Islet precursor cell (in vitro differentiated cells): ENCODE measurements at places on chromosomes 12 and 14.

DNA sequence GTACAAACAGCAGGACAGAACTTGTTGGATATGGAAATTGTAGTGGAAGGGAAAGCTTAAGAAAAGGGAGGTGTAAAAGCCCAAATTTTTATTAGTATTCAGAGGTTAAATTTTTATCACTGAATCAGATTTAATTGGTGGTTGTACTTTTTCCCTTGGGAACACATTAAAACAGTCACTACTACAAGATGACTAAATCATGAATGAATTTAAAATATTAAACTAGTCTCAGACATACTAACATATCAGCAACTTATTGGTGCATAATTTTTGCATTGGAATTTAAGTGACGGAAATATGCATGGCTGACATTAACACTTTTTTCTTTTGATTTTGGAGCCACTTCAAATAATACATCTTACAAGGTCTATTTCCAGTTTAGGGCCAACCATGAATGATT lies 27.6 kb downstream of the SAMD4A start:
- DNase-seq, result no peak

GRCh38 chr14:91330856-91331255 lies 86.4 kb upstream of the GPR68 start:
- DNase-seq, result no peak

DNA sequence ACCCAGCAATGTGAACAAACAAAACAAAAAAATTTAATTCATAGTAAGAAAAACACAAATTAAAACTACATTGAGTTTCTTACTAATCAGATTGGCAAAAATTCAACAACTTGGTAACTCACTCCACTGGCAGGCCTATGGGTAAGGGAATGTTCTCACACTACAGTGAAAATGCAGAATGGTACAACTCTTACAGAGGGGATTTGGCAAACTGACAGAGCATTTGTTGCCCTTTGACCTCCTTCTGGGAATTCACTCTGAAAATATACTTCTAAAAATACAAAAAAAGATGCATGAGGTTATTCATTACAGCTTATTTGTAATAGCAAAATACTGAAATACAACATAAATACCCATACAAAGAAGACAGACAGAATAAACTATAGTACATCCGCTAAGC lies 32.8 kb downstream of the ABCD2 start:
- no peak for DNase-seq

- no peak for DNase-seq
These were observed 409.0 kb upstream of the PDE3A start for GRCh38 chr12:19959353-19959752.

DNA sequence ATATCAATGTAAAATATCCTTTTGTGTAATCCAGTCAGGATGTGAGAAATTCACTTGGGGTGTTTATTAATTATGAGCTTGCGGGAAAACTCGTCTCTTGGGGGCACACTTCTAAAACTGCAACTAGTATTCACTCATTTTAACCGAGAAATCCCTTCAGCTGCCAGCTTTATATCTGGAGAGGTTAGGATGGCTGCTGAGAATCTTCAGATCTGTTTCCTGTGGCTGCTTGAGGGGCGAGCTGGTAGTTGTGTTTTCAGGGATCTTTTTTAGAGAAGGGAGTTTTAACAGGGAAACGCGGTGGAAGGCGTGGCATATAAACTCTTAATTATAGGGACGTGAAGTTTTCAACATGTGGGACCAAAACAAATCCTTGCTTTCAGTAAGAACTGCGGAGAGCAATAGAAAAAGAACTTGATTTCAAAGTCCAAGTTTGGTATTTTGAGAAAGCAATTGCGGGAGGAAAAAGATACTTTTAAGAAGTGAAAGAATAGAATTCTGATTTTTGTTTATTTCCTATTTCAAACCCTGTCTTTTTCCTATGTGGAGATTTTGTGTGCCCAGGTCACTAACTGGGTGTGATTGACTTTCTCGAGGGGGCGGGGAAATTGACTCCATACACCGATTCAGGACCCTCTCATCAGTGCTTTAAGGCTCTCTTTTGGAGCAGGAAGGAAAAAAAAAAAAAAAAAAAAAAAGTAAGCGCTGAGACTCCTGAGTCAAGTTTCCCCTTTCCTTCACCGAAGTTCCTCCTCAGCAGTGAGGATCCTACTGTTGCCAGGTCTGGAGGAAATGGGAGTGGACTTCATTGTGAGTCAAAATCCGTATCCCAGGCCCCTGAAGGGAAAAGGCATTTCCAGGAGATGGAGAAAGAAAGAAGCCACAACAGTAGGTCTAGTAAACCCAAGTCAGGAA lies 1.1 kb downstream of the PPFIBP1 start:
- DNase-seq, result peak; percentile 83

- peak; percentile 82 for DNase-seq
These were observed 947 bp downstream of the AEBP2 start for GRCh38 chr12:19440019-19440858.

- no peak for DNase-seq
These were observed 146.1 kb downstream of the PAX9 start for GRCh38 chr14:36807727-36808126.

DNA sequence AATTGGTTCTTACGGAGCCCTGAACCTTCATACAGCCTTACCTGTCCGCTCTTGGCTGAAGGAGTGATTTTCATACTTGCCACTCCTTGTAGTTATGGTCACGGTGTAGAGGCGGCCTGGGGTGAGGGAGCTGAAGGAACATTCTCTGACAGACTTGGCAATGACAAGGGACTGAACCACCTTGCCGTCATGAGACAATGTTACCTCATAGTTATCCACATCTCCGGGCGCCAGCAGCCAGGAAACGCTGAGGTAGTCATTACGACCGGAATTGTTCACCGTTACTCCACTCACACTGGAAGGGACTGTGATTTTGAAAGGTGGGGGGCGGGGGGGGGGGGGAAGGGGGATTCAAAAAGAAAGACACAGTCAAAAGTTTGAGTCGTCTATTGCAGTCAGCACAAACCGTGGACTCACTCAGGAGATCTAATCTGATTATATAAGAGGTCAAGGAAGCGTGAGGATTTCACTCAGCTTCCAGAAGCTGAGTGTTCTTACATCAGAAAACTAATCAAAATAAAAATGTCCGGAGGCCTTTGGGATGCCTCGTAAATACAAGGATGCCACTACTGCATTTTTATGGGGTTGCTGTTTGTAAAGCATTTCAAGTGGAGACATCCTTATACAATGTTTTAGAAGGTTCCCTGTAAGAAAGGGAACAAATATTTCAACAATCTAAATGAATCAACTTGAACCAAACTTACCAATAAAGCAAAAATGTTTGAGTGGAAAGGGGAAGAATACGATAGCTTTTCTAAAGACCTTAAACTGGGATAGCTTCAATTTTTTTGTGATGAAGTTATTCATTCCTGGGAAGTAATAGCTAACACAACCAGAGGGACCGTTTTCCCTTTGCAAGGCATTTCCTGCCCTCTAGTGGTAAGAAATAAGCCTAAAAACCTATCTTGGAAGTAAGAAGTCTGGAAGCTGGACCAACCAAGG lies 60.6 kb downstream of the PTPRB start:
- DNase-seq, result no peak

DNA sequence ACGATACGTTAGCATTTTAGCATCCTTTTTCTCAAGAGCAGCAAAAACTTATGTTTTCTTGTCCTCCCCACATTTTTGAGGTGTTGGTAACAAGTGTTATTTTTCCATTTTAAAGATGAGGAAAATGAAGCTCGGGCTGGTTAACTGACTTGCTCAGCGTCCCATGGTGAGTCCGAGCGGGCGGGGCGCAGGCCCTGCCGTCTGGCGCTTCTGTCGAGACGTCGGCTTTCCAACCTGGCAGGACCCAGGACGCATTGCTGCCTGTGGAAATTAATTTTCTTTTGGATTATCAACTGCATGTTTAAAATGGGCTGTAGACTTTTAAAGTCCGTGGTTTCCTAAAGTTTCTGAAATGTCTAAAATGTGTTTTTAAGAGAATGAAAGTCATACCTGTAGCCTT lies 30.4 kb downstream of the XRCC3 start:
- DNase-seq, result no peak

DNA sequence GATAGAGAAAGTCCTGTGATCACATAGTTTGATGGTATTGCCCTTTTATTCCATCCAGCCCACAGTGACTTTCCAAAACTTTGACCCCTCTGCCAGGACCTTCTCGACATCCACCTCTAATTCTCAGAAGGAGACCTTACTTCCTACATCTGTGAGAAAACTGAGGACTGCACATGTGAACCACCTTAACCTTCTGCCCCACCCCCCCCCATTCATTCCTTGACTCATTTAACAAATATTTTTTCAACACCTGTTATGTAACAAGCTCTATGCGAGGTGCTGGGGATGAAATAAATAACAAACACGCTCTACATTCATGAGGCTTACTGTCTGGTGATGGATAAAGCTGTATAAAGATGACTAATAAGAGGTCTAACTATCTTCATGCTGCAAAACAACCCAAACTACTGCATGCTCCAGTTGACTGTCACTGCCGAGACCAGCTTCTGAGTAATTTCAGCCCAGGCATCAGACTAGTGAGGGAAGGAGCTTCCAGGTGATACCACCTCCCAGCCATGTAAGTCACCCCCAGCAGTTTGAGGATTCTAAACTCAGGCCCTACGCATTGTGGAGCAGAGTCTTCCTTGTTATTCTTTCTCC lies 1.9 kb upstream of the HAL start:
- DNase-seq, result no peak

GRCh38 chr14:55705651-55706364 lies 125.8 kb downstream of the KTN1 start:
- no peak for DNase-seq

DNA sequence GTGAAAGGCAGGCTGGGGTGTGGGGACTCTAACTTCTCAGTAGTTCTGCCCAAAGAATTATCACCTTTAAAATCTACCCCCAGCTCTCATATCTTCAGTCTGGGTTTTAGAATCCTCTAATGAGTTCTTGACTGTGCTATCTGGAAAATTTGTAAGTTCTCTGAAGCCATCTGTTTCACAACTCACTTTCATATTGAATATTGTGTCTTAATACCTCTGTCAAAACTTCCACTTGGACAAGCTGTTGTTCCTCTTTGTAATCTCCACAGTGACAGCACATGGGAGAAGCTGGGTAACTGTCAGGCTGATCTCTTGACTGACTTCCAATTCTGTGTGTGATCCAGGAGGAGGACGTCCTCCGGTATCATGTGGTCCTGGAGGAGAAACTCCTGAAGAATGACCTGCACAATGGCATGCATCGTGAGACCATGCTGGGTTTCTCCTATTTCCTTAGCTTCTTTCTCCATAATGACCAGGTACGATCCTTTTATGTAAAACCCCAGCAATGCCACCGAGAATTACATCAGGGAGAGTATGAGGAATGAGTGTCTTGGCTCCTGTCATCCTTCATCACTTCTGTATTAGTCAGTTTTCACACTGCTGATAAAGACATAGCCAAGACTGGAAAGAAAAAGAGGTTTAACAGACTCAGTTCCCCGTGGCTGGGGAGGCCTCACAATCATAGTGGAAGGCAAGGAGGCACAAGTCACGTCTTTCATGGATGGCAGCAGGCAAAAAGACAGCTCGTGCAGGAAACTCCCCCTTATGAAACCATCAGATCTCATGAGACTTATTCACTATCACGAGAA lies 111.9 kb downstream of the STAB2 start:
- DNase-seq, result no peak

GRCh38 chr12:15620741-15621539 lies 168.2 kb downstream of the EPS8 start:
- DNase-seq, result no peak

DNA sequence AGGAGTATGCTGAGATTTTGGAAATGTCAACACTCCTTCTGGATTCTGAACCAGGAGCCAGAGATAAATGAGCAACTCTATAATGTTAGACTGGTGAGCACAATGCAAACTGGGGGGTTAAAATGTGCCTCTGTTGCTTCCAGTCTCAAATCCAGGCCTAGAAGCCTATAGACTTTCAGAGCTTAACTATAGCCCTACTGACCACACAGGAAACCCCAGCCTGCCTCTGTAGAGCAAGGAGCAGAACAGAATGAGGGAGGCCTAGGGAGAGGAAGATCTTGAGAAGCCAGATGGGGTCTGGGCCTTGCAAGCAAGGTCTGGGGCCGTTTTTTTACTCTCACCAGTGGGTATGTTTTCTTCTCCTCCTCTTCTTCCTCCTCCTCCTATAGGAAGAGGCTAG lies 225.4 kb upstream of the KITLG start:
- no peak for DNase-seq

- no peak for DNase-seq
These were observed 13.5 kb upstream of the TESPA1 start for GRCh38 chr12:54997929-54998522.

GRCh38 chr12:80041071-80041470 lies 58.3 kb upstream of the OTOGL start:
- DNase-seq, result no peak

- DNase-seq, result no peak
These were observed 33.0 kb downstream of the RASSF9 start for GRCh38 chr12:85803231-85803630.

- no peak for DNase-seq
These were observed 6.2 kb upstream of the KIF26A start for GRCh38 chr14:104131968-104132732.

- no peak for DNase-seq
These were observed 102.0 kb downstream of the FSCB start for GRCh38 chr14:44405011-44405486.

GRCh38 chr12:52043386-52044212 lies 7.6 kb upstream of the NR4A1 start:
- DNase-seq, result no peak

DNA sequence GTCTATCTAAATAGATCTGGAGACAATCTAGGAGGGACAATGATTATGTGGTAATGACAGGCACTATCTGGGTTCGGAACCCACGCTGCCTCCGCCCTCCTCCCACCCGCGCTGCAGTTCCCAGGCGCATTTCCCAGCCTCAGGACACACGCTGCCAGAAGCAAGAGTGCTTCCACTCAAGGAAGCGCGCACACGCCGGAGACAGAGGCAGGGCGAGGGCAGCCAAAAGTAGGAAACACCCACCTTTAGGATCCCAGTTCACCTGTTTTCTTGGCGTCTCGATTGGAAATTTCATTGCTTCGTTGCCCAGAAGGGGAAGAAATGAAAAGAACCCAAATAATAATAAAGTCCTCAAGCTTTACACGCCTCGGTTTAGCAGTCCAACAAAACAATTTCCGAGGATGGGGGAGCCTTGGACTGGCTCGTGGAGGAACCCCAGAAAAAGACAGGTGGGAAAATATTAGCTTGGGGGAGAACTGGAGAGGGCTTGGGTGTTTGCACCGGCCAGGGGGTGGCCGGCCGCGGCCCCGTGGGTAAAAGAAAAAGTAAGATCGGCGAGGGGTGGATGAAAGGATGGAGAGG lies 474 bp downstream of the KCNK10 start:
- DNase-seq, result no peak

DNA sequence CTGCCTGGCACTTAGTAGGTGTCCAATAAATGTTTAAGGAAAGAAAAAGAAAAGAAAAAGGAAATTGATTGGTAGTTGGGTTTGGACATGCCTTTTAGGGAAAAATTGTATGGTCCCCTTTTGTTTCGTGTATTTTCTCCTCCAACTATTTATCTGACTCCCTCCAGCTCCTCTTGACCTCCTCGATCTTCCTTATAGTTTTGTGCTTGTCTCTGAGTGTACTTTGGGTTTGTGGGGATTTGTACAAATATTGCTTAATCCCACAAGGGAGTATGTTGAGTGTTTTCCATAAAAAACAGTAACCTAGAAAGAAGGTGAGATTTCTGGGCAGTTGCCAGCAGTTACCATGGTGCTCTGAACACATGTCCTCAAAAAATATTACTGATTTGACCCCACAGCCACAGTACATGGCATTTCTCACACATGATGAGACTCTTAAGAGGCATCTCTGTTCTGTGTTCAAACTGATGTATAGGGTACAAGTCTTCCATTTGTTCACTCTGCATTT lies 15.7 kb downstream of the PLEKHG7 start:
- DNase-seq, result no peak
